ENCODE measurements at places on chromosomes 3 and 15.
A peak's percentile ranks its signal among the peaks of the same experiment; 100 is the strongest.

DNA sequence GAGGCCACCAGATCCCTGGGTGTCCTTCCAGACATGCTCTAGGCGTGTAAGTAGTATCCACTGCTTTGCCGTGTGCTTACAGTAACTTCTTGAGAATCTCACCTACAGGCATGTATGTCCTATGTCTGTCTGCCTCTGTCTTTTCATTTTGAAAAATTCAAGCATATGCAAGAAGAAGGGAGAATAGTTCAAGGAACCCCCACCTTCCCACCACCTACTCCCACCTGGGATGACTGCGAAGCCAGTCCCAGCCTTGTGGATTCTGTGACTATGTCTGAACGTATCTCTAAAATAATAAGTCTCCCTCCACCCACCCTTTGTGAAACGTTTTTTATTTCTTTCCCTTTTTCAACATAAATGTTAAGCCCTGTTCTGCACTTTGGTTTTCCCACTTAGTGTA lies 15.0 kb downstream of the CHST13 start:
- DNase-seq: no peak

DNA sequence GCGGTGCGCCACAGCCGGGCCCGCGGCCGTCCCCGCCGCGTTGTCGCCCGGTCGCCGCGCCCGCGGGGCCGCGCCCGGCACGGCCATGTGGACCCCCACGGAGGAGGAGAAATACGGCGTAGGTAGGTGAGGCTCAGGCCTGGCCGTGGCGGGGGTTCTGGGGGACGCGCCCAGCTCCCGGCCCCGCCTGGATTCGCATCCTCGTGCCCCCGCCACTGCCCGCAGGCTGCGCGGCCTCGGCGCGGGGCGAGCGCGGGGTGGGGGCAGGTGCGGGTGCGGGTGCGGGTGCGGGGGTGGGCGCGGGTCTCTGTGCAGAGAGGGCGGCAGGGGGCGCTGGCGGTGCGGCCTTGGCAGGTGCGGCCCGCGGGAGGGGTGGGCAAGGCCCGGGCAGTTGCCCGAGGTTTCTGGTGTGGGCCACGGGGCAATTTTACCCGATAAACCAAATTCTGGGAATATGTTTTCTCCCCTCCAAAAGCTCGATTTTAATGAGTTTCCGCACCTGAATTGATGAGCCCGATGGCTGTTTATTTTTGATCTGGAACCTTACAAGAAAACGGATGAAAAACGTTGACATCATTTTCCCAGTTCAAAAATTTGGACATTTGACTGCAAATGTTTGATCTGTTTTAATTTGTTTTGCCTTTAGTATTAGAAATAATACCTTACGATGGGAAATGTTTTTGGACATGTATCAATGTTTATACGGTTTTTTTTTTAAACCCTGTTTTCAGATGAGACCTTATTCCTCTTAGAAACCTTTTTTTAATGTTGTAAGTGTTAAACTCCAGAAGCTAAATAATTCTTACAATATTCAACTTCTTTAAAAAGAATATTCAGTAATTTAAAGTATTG lies 678 bp downstream of the DOCK3 start:
- DNase-seq: peak; percentile 21

- DNase-seq: no peak
Measured at GRCh38 chr3:177530908-177531307, 333.6 kb upstream of the TBL1XR1 start.

DNA sequence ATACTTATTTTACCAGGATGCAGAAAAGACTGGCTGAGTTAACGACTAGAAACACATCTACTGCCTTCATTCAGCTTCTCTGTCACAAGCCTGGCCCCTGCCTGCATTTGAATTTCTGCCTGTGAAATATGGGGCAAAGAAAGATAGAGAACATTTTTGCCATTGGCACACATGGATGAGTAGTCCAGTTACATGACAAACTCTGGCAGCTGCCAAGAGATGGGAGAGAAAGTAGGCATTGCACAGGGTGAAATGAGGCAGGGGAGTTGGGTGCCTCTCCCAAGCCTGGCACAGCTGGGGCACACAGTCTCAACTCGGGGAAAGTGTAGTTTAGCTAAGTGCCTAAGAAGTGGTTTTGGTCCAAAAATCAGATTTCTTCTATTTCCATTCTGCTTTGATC lies 24.0 kb downstream of the ANXA2 start:
- peak; percentile 36 for DNase-seq

DNA sequence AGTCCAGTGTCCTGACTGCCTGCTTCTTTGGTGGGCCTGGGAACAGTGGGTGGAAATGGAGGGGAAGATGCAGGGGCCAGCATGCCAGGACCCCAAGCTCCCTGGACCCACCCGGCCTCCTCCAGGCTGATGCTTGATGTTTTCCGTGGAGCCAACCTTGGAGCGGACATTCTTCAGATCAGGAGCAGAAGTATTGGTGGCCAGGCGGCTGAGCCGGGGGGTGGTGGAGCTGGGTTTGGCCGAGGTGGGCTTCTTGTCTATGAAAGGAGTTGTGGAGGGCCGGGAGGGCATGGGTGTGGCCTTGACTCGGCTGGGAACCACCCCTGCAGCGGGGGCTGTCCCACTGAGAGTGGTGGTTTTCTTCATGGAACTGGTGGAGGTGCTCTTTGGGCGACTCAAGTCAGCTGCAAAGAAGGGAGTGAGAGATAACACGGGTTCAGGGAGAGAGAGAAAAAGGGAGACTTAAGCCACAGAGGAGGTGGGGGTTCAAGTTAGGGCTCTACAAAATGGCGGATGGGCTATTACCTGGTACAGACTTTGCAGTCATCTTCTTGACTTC lies 67.8 kb downstream of the DHX30 start:
- DNase-seq: no peak

DNA sequence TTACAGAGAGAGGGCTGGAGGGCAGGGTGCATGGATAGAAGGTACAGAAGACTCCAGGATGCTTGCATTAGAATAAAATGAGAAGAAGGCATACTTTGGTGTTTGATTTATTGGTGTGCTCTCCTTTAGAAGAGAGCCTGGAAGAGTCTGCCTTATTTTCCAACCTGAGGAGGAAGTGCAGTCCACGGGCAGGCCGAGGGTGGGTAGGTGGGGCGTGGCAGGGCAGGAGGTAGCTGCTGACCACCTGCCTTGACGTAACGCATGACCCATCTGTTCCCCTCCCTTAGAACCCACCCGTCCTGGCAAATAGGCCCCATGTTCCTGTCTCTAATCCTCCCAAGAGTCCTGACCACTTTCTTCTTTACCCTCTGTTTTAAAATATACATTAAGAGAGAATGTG lies 222.3 kb upstream of the LYSMD4 start:
- DNase-seq: no peak

GRCh38 chr15:82871358-82871757 lies 61.9 kb downstream of the WHAMM start:
- no peak for DNase-seq

DNA sequence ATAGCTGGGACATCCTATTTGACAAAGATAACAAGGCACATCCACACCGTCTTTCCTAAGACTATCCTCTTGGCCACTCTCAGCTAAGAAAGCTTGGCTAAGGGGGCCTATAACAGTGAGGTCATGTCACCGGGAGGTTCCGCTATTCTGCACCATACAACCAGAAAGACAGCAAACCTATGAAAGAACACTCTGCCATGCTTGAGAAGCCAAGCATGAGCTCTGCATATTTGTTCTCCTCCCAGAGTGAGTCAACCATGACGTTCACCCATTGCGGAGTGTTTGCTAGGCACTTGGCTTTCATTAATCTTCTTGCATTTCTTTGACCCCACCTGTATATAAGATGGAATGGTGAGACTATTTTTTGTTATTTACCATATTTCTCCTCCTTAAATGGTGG lies 141.2 kb downstream of the GMNC start:
- DNase-seq: peak; percentile 13

GRCh38 chr3:127572735-127573134 lies 17.8 kb downstream of the TPRA1 start:
- no peak for DNase-seq

- no peak for DNase-seq
Measured at GRCh38 chr3:149428087-149428486, 46.4 kb upstream of the TM4SF4 start.

GRCh38 chr3:23706111-23706510 lies 99.6 kb upstream of the UBE2E1 start:
- no peak for DNase-seq

GRCh38 chr15:39495871-39496840 lies 84.7 kb upstream of the THBS1 start:
- DNase-seq: no peak

DNA sequence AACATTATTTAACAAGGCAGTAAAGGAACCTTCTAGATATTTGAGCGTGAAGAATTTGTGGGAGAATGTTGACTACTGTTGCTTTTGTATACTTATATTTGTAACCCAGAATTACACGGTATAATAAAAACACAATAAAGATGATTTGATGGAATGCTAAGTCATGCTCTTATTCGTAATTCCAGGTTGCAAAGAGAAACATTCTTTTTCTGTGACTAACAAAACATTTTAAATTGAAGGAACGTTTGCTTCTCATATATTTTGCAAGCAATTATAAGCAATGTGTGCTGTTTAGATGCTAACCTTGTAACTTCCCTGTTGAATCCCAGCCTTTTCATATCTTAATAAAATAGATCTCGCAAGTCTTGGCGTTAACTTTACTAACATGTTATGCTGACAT lies 124.4 kb upstream of the CGNL1 start:
- no peak for DNase-seq

GRCh38 chr3:157098121-157098822 lies 61.7 kb downstream of the CCNL1 start:
- DNase-seq: no peak

All from NCI-H1092 treated with DMSO at 0.1 percent for 48 hours (cell line).